ENCODE measurements at places on chromosomes 3 and 15. TPM values are rescaled to one million over a fixed set of nuclear protein-coding genes. Genes with fewer than 3 reads are reported as not detected.

Gene PAQR5
- total RNA-seq: not detected

Gene ETFA
- 127 TPM for total RNA-seq

Gene ABI3BP
- 44.4 TPM for total RNA-seq

Gene UNC13C
- total RNA-seq: not detected

Gene SPINK8
- not detected for total RNA-seq

Gene GOLGA8J
- not detected for total RNA-seq

Gene BFSP2
- total RNA-seq: not detected

Gene FBXO40
- not detected for total RNA-seq

Gene A4GNT
- total RNA-seq: not detected

Gene CCDC33
- total RNA-seq: not detected

Gene ZNF501
- 4.6 TPM for total RNA-seq

Gene TMEM212
- not detected for total RNA-seq

Gene GABRR3
- not detected for total RNA-seq

Gene THSD4
- 44.1 TPM for total RNA-seq
